Amniotic epithelial cell (primary cell): ENCODE measurements at places on chromosomes 1 and 21.

DNA sequence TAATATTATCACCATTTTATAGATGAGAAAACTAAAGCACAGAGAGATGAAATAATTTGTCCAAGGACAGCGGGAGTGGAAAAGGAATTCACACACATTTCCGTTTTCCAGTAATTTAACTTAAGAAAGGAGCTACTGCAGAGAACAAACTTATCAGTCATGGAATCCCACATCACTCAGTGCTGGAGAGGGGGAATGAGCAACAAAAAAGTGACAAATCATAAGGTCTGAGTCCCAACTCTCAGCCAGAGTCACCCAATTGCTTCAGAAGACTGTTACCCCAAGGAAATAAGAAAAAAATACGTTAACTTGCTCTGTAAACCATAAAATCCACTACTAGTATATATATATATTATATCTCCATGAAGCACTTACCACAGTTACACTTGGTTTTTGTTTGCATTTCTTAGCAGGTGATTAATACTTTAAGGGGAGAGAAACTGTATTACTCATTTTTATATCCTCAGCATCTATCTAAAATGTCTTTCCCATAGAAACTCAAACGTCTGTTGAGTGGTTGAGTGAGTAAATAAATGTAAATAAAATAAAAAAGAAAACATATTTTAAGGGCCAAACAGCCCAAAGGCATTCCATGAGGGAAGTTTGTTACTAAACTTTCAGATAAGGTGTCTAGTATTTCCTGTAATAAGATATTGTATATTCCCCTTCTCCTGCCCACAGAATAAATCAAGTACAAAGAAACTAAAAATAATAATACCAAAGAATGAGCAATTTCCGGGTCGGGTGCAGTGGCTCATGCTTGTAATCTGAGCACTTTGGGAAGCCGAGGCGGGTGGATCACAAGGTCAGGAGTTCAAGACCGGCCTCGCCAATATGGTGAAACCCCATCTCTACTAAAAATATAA, 76.8 kb downstream of the SLC45A1 start:
- DNase-seq = peak; percentile 97

- DNase-seq = no peak
These were observed 31.8 kb upstream of the CDC14A start for GRCh38 chr1:100320311-100321099.

DNA sequence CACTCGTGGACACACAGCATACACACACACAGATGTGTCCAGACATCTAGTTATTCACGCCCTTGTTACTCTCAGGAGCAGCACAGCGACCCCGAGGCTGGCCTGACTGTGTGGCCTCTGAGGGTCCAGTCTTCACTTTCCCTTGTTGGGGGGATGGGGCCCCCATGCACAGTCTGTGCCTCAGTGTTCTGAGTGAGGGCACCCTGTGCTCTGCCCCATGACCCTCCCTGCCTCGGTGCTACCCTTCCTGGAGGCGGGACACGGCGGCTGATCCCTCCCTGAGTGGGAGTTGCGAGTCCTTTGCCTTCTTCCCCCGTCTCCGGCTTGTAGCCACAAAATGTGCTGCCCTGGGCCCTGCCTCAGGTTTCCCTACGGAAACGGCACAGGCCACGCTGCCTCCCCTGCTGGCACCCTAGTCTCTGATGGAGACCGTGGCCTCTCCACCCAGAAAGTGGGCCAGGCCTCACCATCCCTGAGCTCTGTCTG, 8.6 kb downstream of the CSTB start:
- no peak for DNase-seq

DNA sequence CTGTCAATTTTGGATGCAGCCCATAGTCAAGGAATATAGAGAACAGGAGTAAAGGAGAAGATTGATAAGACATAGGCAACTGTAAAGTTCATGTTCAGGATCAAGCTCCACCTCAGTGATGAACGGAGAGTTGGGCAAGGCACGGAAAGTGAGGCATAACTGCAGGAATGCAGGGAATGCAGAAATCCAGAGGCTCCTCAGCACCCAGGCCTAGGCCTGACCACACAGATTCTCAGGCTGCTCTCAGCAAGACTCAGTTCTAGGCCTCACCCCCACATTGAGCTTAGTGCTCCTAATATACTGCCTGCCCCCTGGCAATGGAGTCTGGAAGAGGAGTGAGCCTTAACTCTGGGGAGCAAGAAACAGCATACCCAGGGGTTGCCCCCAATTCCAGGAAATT, 36.3 kb upstream of the S1PR1 start:
- peak; percentile 96 for DNase-seq

DNA sequence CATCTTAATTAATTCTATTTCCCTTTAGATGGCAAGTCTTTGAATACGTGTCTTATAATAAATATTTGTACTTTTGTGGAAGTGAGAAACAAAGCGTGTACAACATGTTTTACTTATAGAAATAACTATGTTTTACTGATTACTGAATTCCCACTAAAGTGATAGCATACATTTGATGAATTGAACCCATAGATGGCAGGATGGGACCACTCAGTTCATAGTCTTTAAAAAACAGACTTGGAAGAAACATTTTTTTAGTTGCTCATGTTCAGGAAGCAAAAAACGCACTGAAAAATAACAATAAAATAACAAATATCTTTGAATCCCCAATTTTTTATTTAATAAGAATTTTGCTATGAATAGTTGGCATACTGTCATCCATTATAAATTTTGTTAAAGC, 507.1 kb upstream of the ZRANB2 start:
- DNase-seq = no peak

GRCh38 chr21:38709876-38710275, 95.9 kb upstream of the ETS2 start:
- DNase-seq = no peak

GRCh38 chr1:2128189-2128901, 66.2 kb downstream of the FAAP20 start:
- DNase-seq = no peak

- no peak for DNase-seq
These were observed 24.7 kb upstream of the BECN2 start for GRCh38 chr1:241932845-241933244.

DNA sequence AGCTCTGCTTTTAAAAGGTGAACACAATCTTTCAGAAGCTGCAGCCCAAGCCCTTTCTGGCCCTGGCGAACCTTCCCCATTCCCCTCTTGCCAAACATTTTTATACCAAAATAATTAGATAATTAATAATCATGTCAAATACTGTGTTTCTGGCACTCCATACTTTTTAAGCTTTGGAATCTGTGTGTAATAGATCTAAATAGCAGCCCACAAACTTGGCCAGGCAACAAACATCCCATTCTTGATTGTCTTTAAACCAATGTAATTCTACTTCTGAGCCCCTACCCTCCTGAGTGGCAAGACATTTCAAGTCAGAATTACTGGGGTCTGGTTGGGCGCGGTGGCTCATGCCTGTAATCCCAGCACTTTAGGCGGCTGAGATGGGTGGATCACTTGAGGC, 137.7 kb downstream of the NAV1 start:
- no peak for DNase-seq

GRCh38 chr1:77134359-77134758, 84.9 kb downstream of the PIGK start:
- DNase-seq = no peak

DNA sequence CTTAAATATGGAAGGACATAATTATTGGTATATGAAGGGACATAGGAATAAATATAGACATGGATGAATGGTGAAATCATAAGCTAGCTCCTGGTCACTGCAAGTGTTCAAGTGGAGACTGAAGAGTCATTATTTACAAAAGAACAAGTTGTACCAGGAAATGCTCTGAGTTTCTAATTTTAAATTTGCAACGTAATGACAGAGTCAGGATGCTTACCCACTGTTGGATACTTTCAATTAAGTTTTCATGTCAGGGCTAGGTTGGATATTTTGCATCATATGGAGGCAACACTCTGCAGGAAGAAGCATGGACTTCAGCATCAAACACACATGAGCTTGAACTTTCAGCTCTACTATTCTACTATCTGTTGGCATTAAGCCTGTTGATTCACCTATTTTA, 499.6 kb upstream of the C1orf87 start:
- DNase-seq = peak; percentile 14

DNA sequence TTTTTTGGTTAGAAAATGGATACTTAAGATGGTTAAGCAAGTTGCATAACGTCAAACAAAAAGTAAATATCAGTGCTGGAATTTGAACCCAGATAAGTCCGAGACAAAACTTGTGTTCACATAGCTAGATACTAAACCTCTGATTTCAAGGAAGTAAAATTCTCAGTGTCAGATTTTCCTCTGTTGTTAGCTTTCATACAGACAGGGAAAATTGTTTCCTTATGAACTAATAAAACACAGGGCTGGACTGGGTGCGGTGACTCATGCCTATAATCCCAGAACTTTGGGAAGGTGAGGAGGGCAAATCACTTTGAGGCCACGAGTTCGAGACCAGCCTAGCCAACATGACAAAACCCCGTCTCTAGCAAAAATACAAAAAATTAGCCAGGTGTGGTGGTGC, 51.3 kb downstream of the PCNX2 start:
- peak; percentile 91 for DNase-seq

- DNase-seq = no peak
These were observed 136.1 kb downstream of the TGFBR3 start for GRCh38 chr1:91749788-91750231.

GRCh38 chr1:30830537-30830936, 73.0 kb upstream of the LAPTM5 start:
- DNase-seq = no peak

GRCh38 chr1:219810451-219810850, 117.9 kb downstream of the SLC30A10 start:
- peak; percentile 22 for DNase-seq

GRCh38 chr1:234927312-234927970, 201.2 kb downstream of the TOMM20 start:
- DNase-seq = no peak

DNA sequence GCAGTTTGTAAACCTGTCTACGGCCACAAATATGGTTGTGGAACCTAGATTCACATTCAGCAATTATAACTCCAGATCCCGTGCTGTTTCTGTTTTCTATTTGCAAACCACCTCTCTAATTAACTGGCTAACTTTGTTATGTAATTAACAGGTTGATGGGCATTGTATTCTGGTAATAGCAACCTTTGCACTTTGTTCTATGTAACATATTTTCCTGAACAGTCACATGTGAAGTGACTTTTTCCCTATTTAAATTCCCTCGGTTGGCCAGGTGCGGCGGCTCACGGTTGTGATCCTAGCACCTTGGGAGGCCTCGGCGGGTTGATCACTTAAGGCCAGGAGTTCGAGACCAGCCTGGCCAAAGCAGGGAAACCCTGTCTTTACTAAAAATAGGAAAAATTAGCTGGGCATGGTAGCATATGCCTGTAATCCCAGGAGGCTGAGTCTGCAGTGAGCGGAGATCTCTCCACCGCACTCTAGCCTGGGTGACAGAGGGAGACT, 1.4 kb downstream of the ACADM start:
- no peak for DNase-seq

- peak; percentile 48 for DNase-seq
These were observed 5.8 kb upstream of the VWA1 start for GRCh38 chr1:1429671-1430073.

- no peak for DNase-seq
These were observed 7.6 kb upstream of the HHAT start for GRCh38 chr1:210321131-210321530.

DNA sequence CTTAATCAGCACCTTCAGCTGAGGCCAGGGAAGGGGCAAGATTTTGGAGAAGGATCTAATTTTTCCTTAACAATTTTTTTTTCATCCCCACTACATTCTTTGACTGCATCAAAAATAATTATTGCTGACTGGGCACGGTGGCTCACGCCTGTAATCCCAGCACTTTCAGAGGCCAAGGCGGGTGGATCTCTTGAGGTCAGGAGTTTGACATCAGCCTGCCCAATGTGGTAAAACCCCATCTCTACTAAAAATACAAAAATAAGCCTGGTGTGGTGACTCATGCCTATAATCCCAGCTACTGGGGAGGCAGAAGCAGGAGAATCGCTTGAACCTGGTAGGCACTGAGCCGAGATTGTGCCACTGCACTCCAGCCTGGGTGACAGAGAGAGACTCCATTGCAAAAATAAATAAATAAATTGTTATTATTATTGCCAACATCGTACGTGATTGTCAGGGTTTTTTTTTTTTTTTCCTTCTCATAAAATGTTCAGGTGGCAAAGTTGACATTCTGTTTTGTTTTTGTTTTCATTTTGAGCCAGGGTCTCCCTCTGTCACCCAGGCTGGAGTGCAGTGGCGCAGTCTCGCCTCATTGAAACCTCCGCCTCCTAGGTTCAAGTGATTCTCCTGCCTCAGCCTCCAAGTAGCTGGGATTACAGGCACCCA, 37.3 kb upstream of the MORC3 start:
- DNase-seq = peak; percentile 55

DNA sequence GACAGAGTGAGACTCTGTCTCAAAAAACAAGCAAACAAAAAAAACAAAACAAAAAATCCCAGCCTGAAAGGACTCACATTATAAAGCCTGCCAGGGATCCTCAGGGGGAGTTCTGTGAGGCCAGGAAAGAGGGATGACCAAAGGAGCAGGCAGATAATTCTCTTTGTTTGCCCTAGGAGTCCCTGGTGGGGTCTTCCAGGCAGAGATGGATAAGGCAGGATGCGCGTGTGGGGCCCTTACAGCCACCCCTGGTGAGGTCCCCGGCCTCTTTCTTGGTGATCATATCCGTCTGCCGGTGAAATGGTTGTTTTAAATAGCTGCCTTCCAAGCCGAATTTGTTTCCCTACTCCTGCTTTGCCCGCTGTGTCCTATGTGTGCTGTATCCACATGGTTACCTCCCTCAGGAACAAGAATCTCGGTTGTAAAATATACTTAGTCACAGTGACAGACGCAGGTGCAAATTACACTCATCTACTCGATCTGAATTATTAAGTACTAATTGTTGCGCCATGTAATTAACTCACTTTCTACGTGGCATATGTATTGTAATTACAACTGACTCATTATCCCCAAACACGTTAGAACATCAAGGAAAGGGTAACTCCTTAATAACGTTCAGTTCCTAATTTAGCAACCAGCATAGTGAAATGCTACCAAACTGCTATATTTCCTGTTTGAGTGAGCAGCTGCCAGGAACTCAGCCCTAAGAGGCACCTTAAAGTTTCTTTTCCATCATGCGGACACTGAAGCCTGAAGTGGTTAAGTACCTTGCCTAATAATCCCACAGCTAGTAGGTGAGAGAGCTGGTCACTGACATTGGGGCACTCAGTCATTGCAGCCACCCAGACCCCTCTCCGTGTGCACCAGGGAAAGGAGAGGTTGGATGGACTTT, 106.4 kb downstream of the ZSCAN20 start:
- no peak for DNase-seq

DNA sequence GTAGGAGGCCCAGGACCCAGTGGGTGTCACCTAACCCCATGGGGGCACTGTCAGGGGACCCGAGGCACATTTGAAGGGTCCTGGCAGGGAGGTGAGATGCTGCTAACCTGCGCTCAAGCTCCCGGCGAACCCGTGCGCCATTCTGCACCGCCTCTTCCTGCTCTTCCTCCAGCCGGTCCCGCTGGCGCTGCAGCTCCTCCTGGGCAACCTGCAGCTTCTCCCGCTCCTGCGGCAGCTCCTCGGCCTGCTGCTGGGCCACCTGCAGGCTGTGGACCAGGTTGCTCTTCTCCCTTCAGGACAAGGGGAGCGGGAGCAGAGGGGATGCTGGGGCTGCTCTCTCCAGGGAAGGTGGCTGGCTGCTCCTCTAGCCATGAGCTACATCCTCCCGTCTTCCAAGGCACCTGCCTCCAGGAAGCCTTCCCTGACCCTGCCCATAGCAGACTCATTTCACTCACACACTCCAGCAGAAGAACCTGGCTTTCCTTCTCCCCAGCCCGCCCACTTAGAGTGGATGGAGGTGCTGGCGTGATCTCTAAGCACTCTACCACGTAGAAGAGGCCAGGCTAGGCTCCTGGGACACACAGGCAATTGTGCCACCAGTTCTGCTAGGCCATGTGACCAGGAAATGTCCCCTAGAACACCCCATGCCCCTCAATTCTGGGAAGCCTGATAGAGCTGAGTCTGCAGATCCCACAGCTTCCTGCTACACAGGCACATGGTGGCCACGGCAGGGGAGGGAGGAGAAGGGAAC, 15.2 kb upstream of the NBPF1 start:
- DNase-seq = no peak
